ENCODE measurements at places on chromosomes 5 and 9. TPM values are rescaled to one million over a fixed set of nuclear protein-coding genes. Genes with fewer than 3 reads are reported as not detected.

The PLPPR1 gene
- not detected for total RNA-seq

The RALGPS1 gene
- total RNA-seq = 1.7 TPM

The ZFP37 gene
- total RNA-seq = 3.7 TPM

The CCL27 gene
- total RNA-seq = not detected

The GLRA1 gene
- not detected for total RNA-seq

The PAEP gene
- total RNA-seq = not detected

The CCL21 gene
- not detected for total RNA-seq

The F2RL1 gene
- total RNA-seq = 6.0 TPM

The SLC1A1 gene
- 4.8 TPM for total RNA-seq

The TSSK1B gene
- 0.16 TPM for total RNA-seq

The CD72 gene
- 1.9 TPM for total RNA-seq

The IFNA1 gene
- not detected for total RNA-seq

The DOK3 gene
- 1.1 TPM for total RNA-seq

The CCNI2 gene
- not detected for total RNA-seq

The SLC4A9 gene
- total RNA-seq = not detected

The IFNB1 gene
- total RNA-seq = not detected

The MRPS27 gene
- 54.5 TPM for total RNA-seq

The KCNV2 gene
- not detected for total RNA-seq
